ENCODE measurements at places on chromosomes 11 and 22.

GRCh38 chr22:47303161-47303890, 540.9 kb downstream of the TBC1D22A start:
- DNase-seq: no peak

DNA sequence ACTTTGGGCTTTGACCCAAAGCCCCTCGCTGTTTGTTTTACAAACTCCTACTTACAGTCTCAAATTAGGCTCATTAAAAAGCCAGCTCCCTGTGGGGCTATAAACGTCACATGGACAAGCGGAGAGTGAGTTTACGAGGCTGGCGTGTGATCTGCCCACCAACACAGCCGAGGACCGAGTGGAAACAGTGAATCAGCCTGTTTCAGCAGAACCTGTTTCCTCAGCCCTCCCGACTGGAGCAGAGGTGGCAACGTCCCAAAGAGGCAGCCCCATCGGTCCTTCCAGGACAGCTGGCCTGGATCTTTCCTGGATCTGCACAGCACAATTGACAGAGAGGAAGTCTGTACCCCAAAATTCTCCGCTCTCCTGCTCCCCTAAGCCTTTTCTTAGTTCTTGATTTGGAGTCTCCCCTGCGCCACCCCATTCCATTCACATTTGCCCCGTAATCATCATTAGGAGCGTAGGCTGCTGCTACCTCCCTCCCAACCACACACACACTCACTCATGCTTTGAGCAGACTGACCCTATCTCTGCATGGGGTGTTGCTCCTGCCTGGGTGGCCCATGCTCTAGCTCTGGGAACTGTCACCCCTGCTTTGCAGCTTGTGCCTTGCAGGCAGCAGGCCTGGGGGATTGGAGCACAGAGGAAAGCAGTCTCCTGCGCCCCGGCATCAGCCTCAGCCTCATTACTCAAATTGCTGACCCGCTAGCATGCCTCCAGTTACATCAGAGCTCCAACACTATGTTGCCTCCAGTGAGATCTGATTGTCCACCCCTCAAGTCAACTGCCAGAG, 117.8 kb downstream of the NAT10 start:
- no peak for DNase-seq

GRCh38 chr11:78742430-78742829, 167.8 kb upstream of the NARS2 start:
- DNase-seq: no peak

GRCh38 chr22:38638728-38639127, 17.5 kb downstream of the FAM227A start:
- DNase-seq: no peak

DNA sequence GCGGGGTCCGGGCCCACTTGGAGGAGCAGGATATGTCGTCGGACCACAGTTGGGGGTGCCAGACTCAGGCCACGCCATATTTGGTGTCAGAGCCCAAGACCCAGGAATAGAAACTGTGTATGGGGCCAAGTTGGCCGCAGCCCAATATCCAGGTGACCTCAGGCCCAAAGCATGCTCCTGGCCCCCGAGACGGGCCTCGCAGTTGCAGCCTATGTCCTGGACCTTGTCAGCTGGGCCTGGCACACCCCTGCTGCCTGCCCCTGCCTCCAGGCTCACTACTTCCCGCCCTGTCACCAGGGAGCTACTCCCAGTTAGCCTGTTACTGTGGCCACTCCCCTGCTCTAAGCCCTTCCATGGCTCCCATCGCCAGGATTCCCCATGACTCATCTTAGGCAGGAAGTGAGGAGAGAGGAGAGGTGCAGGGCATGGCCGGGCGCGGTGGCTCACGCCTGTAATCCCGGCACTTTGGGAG, 23.1 kb downstream of the A4GALT start:
- no peak for DNase-seq

DNA sequence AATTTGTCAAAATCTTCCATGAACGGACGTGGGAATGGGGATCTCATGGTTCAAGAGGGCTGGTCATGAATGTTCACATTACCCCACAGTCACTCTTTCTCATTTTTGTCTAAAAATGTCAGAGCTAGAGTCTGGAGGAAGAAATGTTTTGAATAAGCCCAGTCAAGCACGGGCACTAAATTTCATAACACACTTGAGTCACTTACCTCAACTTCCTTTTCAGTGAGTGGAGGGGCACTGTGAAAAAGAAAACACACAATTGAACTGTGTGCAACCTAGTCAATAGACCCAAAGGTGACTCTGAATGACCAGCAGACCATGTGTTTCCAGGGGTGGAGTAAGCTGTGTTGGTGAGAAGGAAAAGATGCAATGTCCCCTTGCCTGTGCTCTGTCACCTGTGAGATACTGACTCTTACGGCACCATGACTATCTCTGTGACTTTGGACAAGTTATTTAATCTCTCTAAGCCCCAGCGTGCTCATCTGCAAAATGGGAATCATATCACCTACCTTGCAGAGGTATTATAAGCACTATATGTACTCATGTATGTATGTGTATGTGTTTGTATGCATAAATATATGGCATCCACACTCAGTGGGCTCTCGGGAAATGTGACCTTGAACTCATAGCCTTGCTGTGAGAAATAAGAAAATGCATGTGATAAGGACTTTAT, 38.2 kb upstream of the LYVE1 start:
- DNase-seq: no peak

GRCh38 chr11:28108958-28109357, 770 bp downstream of the METTL15 start:
- no peak for DNase-seq

DNA sequence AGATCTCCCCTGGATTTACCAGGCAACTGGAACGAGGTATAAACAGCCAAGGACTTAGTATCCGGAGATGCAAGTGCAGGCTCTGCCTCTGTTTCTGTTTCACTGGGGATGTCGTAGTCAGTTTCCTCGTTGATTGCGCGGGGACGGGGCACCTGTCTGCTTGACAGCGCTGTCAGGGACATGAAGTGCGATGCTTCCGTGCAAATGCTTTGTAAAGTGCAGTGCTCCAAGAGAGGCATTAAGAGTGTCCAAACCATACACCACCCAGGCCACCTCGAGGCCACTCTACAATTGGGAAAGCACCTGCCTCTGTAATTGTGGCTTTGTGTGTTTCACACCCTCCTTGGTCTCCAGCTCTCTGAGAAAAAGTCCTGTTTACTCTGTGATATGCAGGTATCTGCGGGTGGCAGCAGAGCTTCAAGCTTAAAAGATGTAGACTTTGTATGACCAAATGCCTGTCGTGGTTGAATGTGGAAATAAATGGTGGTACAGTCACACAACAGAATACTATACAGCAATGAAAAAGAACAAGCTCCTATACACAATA, 18.6 kb upstream of the CD5 start:
- peak; percentile 48 for DNase-seq

DNA sequence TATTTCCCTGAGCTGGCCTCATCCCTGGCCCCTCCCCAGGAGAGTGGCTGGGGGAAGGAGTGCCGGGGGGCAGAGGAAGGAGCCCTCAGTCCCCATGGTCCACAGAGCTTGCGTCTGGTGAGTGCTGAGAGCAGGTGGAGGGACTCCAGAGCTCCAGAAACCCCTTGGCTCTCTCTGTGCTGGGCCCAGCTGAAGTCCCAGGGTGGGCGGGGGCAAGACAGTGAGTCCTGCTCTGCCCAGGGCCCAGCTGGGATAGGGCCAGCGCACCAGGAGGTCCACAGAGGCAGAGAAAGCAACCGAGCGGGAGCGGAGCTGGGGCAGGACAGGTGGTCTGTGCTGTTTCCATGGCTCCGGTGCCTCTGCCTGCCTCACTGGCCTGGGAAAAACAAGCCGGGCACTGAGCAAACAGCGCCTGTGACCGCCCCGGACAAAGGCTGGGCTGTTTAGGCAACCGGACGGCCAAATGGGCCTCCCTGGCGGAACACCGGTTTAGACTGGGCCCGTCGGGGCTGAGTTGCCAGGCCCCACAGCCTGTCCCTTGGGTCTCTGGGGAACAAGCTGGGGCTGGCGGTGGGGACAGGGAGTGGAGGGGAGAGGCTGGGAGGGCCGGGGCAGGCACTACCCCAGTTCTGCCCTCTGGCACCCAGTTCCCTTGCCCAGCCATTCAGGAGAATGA, 34.1 kb upstream of the WNT7B start:
- DNase-seq: no peak

DNA sequence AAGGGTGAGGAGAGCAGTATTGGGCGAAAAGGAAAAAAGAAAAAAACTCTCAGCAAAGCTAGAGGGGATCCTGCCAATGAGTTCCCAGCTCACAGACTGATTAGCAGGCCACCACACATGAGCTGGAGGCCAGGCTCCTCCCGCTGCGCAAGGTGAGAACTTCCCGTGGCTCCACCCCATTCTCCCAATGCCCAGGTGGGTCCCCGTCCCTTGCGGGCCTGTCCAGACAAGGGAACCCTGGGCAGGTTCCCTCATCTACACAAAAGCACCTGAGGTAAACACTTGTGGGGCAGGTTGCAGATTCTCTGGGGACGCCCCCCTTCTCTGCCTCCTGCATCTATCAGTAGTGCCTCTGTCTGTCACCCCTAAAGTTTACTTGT, 46.5 kb downstream of the CDPF1 start:
- no peak for DNase-seq

DNA sequence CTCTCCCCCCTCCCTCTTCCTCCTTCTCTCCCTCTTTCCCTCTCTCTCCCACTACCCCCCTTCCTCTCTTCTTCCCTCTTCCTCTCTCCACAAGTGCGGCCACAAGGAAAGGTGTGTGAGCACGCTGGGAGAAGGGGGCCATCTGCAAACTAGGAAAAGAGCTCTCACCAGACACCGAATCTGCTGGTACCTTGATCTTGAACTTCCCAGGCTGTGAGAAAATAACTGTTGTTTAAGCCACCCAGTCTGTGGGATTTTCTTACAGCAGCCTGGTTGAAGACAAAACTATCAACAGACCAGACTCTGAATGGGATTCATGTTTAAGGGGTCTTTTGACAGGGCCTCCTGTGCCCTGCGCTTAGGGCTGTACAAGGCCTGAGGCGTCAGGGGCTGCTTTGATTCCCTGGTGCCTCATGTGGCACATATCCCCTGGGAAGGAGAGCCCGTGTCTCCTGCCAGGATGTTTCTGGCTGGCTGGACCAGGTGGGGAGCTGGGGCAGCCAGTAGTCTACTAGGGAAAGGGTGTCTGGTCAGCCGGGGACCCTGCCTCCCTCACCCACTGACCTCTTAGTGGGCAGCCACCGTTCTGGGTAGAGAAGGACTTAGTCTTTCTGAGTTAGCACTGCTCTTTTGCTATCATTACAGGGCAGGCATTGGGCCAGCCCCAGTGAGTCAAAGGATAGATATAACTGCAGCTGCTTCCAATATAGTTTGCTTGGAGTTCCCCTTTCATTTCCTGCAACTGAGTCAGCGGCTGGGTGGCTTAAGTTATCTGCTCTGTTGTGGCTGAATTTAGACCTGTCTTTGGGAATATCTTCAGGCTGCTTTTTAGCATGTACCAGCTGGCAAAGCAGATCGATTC, 6.2 kb downstream of the PANX1 start:
- DNase-seq: no peak

GRCh38 chr11:103031834-103032233, 60.1 kb downstream of the DCUN1D5 start:
- no peak for DNase-seq

- DNase-seq: no peak
Observed at GRCh38 chr11:27287205-27287604, 75.8 kb downstream of the CCDC34 start.

- DNase-seq: no peak
Observed at GRCh38 chr22:39097098-39098020, at the start of gene APOBEC3H. Gene APOBEC3H (plus strand): TSS chr22:39097244. CDS start chr22:39100279, 3,035 bp downstream.

GRCh38 chr22:46094676-46095075, 55.6 kb upstream of the PPARA start:
- no peak for DNase-seq

GRCh38 chr11:72924568-72925190, 110.5 kb downstream of the ATG16L2 start:
- DNase-seq: no peak

DNA sequence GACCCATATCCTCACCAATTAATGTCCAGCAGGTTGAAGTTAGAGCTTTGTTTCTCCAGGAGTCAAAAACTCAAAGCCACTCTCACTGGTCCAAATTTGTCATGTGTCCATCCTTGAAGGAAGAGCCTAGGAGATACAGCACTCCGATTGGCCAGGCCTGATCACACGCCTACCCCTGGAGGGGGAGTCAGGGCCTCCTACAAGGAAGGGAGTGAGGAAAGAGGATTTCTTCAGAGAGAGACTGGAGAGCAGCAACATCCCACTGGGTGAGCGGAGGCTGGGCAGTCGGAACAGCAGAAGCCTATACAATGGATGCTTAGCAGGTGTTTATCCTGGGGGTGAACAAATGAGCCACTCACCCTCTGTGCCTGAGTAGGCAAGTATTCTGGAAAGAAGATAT, 113.9 kb downstream of the TRIM29 start:
- no peak for DNase-seq

DNA sequence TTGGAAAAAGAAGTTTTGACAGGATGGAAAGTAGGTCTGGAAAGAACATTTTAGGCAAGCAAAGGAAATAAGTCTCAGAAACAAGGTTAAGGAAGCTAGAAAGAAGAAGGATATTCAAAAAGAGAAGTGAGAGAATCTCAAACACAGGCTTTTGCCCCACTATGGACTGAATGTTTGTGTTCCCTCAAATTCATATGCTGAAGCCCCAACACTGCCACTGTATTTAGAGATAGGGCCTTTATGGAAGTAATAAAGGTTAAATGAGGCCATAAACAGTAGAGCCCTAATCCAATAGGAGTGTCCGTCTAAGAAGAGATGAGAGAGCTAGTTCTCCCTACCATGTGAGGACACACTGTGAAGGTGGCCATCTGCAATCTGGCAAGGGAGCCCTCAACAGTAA, 20.6 kb upstream of the RPS13 start:
- DNase-seq: no peak

GRCh38 chr11:35011389-35011788, 95.0 kb downstream of the PDHX start:
- no peak for DNase-seq

- DNase-seq: no peak
Observed at GRCh38 chr22:45651931-45652528, 19.6 kb upstream of the ATXN10 start.

DNA sequence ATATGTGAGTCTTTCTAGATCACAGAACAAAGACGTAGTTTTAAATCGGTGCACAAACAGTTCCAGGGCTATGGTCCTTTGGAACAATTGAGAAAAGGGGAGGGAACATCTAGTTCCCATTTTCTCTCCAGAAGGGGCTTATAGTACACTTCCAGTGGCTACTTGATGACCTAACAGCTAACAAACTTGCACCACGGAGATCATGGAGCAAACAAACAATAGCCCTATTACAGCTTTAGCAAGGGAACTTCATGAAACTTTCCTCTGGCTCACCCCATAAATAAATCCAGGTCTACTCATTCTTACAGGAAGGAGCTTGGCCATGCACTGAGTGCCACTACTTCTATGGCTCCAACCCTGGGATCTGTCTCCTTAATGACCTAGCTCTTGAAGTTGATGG, 8.3 kb upstream of the FOLR2 start:
- DNase-seq: no peak

DNA sequence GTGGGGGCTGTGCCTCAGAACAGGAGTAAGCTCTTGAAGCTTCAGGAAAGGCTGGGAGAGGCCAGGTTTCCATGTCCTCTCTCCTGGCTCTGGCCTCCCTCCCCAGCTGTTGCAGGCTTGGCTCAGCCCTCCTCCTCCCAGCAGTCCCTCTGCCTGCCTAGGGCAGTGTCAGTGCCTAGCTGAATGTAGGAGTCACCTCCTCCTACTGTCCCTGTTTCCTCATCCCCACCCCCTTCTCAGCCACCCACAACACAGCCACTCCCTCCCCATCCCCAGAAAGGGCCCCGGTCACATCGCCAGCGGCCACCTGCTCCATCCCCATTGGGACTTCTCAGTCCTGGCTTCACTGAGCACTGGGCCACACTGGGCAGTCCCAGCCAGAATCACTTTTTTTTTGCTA, 2.9 kb upstream of the FBLN1 start:
- DNase-seq: no peak

Data from activated T-cell treated with anti-CD3 and anti-CD28 coated beads for 1 hour (primary cell).